ENCODE measurements at places on chromosomes 1 and 21.
A peak's percentile ranks its signal among the peaks of the same experiment; 100 is the strongest.

DNA sequence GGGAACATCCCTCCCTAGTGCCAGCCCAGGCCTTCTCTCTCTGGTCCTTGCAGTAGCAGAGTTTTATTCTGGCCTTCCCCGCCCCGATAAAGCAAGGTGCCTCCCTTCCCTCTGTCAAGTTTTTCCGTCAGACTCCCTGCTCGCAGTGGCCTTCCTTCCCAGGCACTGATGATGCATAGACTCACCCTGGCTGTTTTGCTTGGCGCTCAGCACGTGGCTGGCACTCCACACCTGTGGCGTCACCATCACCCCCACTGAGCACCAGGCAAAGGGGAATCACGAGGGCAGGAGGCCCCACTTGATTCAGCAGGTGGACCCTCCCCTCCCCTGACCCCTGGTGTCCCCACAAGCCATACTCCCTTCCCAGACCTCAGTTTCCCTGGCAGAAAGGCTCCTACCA, 7.4 kb downstream of the SLC26A9 start:
- DNase-seq: no peak

GRCh38 chr1:237712082-237712481, 178.6 kb downstream of the ZP4 start:
- no peak for DNase-seq

DNA sequence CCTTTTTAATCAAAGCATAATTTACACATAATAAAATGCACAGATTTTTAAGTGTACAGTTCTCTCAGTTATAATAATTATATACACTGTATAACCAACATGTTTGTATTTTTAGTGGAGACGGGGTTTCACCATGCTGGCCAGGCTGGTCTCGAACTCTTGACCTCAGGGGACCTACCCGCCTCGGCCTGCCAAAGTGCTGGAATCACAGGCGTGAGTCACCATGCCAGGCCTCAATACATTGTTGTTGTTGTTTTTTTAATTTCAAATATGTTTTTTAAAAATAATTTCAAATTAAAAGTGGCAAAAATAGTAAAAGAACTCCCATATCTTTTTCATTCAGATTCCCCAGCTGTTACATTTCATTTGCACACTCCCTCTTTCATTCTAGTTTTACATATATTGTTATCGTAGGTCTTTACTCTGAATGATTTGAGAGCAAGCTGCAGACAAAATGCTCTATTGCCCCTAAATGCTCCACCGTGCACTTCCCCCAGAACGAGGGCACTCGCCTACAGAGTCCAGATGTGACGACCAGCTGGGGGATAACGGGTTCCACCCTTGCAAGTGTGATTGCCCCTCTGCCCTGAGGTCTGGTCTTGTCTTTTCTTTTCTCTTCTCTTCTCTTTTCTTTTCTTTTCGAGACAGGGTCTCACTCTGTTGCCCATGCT, 19.2 kb upstream of the RD3 start:
- no peak for DNase-seq

GRCh38 chr21:16535626-16536025, 805.8 kb downstream of the USP25 start:
- no peak for DNase-seq

- no peak for DNase-seq
Measured at GRCh38 chr1:172599912-172600311, 59.0 kb upstream of the FASLG start.

DNA sequence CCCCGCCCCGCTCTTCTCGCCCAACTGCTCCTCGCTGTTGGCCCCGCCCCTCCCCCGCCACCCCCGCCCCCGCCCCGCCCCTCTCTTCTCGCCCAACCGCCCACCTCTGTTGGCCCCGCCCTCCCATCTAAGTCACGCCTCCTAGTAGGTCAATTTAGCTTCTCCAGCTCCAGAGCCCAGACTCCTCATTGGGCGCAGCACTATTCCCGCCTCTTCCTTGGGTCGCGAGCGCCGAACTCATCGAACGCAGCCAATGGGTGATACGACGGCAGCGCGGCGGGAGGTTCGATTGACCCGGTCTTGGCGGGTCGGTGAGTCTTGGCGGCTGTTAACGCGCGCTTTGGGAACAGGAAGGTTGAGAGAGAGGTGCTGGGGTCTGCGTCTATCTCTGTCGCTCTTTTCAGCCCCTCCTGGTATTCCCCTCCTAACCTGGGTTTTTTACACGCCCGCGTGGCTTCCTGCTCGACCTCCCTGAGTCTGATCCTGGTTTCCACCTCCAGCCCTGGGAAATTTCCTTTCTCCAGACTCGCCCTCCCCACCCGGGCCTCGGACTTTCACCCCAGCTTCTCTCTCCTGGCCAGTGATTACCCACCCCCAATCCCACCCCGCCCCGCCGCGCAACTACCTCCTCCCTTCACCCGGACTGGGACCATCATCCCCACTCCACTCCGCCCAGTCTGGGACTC, at the start of gene RAD54L:
TSS of gene RAD54L (plus strand) at position 328 of the 686 bp plus-strand sequence. CDS start 643 bp downstream, outside the sequence.
- DNase-seq: peak; percentile 93

DNA sequence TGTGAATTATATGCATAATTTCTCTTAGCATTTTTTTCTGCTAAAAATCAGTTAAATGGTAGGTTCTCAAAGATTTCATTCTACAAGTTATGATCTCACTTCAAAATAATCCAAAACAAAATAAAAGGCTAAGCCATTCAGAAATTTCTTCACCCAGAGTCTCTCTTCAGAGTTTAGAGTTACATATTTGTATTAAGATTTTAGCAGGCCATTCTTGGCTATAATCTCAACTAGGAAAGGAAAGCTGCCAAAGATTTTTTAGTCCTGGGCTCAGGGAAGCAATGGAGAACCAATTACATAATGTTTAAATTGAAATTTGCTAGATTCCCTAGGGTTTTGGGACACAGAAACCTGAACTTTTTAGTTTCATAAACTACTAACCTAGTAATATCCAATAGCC, 245.0 kb downstream of the USH2A start:
- DNase-seq: no peak

GRCh38 chr21:45514311-45515021, 27.8 kb downstream of the SLC19A1 start:
- DNase-seq: no peak

DNA sequence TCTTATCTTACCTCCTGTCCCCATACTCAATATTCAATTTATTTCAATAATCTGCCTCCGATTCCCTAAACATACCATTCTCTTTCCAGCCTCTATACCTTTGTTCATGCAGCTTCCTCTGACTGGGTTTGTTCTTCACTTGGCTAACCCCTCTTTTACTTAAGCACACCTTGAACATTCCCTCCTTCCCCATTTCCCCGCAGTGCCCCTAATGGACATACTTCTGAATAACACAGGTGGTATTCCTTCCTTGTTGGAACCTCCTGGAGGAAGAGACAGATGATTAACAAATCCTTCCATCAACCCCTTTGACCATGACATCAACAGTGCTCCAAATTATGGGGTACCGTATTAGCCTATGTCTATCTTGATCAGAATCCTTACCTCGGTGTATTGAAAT, 190.0 kb upstream of the UBE2U start:
- DNase-seq: no peak

DNA sequence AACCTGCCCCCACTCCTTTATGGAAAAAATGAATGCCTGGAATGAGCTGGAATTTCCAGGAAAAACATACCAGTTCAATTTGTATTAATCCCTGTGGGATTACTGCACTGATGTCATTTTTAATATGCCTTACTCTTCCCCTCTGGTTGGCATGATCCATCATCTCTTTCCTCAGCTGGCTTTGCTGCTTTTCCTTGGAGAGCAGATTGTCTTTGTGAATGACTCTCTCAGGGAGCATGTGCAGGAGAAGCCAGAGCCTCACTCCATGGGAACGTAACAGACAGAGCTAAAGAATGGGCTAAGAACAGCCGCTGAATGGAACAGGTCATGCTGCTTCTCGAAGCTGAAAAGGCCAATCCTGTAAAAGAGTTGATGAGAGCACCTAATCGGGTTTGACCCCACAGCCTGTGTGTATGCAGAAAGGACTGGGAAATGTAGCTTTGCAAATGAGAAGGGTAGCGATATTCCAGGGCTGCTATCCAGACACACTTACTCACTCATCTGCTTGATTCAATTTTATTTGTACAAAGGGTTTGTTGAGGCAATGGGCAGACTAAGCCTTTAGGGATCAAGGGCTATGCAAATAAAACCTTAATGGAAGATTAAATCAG, 20.7 kb downstream of the PHC2 start:
- DNase-seq: no peak

- DNase-seq: no peak
Measured at GRCh38 chr1:27099587-27100334, 55.2 kb downstream of the SLC9A1 start.

GRCh38 chr1:204697893-204698292, 12.4 kb upstream of the LRRN2 start:
- DNase-seq: no peak

DNA sequence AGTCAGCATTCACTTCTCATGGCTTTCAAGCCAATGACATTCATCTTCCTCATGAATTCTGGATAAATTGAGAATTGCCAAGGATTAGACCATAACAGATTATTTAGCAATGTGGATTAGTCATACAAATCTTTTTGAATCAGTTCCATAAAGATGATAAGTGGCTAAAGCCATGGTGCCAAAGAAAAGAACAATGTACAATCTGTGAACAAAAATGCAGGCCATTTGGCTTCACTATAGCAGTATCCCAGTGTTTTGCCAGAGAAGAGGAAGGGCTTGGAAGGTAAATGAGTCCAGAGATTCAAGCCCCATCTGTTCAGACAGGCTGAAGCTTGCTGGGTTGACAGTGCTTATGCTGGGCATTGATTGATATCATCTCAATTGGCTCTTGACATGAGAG, 376.4 kb upstream of the LRRC7 start:
- DNase-seq: no peak

DNA sequence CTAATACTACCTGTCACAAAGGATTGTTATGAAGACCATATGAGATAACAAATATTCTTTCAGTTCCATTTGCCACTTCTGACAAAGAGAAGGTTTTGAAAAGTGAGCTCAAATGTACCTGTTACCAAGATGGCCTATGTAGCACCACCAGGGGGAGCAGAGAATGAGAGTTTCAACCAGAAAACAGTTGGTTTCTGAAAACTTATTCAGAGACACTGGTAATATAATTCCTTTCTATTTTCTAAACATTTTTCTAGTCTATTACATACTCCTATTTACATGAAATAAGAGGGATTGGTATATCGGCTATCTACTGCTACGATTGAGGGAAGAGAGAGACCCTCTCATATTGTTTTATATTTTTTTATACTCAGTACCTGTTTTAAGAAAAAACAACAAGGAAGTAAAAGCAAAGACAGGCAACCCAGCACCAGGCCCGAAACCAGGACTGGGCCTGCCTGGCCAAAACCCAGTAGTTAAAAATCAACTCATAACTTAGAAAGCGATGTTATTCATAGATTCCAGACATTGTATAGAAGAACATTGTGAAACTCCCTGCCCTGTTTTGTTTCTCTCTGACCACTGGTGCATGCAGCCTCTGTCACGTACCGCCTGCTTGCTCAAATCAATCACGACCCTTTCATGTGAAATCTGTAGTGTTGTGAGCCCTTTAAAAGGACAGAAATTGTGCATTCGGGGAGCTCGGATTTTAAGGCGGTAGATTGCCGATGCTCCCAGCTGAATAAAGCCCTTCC, 48.3 kb downstream of the IL23R start:
- no peak for DNase-seq

DNA sequence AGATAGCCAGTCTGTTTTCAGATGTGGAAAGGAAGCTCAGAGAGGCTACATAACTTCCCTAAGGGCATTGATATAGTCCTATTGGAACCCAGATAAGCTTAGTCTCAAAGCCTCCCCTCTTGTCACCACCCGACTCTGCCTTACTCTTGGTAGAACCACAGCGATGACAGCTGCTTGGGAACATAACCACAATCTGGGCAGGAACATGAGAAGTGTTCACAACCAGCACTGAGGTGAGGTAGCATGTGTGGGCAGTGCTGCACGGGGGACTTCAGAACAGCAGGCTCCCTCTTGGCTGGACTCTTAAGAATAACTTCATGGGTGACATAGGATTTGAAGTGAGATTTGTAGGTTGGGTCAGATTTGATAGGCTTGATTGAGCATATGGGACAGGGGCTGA, 9.3 kb upstream of the S100A10 start:
- DNase-seq: no peak

- DNase-seq: no peak
Measured at GRCh38 chr1:168627370-168627769, 51.0 kb downstream of the XCL1 start.

DNA sequence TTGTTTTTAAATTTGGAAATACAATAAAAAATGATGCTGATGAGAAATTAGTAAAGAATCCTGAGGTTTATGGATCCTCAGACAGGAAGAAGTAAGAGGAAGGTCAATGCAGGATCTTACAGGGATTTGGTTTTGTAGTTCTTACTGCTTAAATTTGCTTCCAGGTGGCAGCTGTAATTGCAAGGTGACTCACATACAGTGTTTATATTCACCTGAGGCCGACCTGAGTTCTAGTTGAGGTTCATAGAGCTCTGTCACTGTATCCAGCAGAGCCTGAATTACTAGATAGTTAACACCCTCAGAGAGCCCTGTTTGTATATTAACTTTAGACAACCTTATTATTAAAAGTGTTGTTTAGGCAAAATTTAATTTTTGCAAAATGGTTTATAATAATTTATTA, 1.4 kb upstream of the WDR26 start:
- no peak for DNase-seq

DNA sequence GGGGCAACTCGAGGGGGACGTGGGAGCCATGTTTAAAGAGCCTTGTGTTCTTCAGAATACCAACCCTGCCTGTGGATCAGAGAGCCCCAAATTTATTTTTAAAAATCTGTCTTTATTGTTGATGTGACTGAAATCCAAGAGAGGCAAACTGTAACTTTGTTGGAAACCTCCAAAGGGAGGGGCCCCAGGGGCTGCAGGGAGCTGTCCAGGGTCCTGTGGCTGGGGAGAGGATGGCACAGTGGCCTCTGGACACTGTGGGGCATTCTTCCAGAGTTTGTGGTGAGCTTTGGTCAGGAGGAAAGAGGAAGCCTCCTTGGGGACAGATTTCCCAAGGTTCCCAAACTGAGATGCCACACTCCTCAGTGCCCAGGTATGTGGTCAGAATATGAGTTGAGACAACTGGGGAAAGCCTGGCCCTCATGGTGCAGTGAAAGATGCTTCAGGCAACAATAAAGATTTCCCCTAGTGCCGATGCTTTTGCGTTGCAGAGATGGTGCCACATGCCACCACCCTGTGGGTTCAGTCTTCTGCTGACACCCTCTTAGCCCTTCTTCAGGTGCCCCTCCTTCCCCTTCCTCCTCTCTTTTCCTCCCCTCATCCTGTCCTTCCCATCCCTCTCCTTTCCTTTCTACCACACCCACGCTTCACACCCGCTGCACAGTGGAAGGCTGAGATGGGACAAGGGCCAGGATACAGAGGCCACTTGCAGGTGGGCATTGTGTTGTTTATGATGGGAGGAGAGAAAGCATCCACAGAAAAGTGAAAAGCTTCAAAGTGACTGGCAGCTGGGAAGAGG, 122.1 kb downstream of the UCK2 start:
- no peak for DNase-seq

- DNase-seq: no peak
Measured at GRCh38 chr21:45979651-45980050, 1.9 kb upstream of the COL6A1 start.

DNA sequence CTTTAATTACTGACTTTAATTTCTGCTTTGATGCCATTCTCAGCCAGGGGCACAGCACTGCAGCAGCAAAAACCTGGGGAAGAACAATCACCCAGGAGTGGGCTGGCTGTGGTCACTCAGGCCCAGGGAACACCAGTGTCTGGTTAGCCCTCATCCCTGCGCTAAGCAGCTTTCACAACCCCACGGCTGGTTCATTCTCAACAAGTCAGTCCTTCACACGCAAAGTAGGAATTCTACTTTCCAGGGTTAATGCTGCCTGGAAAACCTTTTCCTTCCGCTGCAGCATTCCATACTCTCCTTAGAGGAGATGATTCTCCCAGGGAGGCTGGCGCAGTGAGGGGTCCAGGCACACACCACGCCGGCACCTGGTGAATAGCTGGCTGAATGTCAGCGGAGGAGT, 24.3 kb upstream of the KCNE1 start:
- DNase-seq: no peak

Data from GM18507 (cell line).